ENCODE measurements at places on chromosomes 4 and X.

GRCh38 chr4:164779811-164780216, 25.9 kb downstream of the SMIM31 start:
- peak; percentile 54 for DNase-seq

- DNase-seq: peak; percentile 29
Observed at GRCh38 chrX:11664211-11665167, 1.2 kb downstream of the ARHGAP6 start.

GRCh38 chrX:72018277-72019112, 107.8 kb downstream of the NHSL2 start:
- DNase-seq: peak; percentile 83

- DNase-seq: no peak
Observed at GRCh38 chr4:102298716-102299115, 46.6 kb downstream of the SLC39A8 start.

GRCh38 chr4:145887241-145887991, 51.2 kb downstream of the ZNF827 start:
- peak; percentile 31 for DNase-seq

GRCh38 chrX:142134533-142134932, 70.6 kb downstream of the MAGEC2 start:
- no peak for DNase-seq

- no peak for DNase-seq
Observed at GRCh38 chr4:182640932-182641331, 276.3 kb downstream of the DCTD start.

DNA sequence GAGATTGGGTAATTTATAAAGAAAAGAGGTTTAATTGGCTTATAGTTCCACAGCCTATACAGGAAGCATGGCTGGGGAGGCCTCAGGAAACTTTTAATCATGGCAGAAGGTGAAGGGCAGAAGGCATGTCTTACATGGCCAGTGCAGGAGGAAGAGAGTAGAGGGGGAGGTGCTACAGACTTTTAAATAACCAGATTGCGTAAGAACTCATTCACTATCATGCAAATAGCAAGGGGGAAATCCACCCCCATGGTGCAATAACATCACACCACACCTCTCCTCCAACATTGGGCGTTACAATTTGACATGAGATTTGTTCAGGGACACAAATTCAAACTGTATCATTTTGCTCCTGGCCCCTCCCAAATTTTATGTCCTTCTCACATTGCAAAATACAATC, 353.8 kb upstream of the PABPC5 start:
- no peak for DNase-seq

- peak; percentile 86 for DNase-seq
Observed at GRCh38 chr4:4990857-4991540, 28.3 kb downstream of the CYTL1 start.

DNA sequence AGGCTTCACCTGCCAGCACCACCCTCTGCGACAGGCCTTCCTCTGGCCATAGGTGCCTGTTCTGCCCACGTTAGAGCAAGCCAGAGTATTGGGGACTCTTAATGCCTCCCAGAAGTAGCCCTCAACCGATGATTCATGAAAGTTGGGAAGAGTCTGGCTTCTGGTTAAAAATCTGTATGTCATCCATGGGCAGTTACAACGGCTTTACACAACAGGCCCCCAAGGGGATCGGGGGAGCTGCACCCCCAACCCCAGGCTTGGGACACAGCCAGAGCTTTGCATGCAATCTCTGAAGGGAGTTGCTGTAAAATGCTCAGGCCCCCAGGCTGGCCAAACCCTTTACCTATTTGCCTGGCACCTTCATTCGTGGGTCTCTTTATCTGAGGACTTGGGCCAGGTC, 5.4 kb upstream of the CYTL1 start:
- no peak for DNase-seq

DNA sequence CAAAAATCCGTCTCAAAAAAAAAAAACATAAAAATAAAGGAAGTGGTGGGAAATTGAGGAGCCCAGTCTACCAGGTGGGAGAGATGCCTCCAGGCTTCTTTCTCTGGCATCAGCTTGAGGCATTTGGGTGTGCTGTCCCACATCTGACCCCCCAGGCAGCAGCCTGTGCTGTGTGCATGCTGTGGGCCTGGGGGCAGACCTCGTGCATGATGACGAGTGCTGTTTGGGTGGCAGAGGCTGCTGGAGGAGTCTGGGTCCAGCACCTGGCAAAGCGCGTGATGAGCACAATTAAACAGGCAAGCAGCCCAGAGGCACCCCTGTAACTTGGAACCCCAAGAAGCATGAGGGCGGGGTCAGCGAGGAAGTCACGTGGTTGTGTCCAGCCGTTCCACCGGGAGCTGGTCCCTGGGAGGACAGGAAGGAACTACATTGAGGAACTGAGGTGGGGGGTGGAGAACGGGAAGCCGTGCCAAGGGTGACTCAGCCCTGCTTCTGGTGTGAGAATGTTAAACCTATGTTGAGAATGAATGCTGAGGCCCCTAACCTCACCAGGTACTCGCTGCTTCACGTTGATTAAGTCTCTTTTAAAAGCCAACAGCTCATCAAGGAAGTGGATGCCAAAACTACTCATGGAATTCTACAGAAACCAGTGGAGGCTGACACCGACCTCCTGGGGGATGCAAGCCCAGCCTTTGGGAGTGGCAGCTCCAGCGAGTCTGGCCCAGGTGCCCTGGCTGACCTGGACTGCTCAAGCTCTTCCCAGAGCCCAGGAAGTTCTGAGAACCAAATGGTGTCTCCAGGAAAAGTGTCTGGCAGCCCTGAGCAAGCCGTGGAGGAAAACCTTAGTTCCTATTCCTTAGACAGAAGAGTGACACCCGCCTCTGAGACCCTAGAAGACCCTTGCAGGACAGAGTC, 6.1 kb downstream of the TACC3 start:
- DNase-seq: peak; percentile 99

Data from kidney tubule cell (primary cell).